Stomach (tissue), 19 donors: ENCODE measurements at places on chromosomes 4 and X. TPM values are rescaled to one million over a fixed set of nuclear protein-coding genes. Genes with fewer than 3 reads are reported as not detected.
A peak's percentile ranks its signal among the peaks of the same experiment; 100 is the strongest.

HTR2C gene
- not detected for total RNA-seq

GRCh38 chr4:40243386-40243948, 46.6 kb downstream of the RHOH start:
- DNase-seq = no peak

DNA sequence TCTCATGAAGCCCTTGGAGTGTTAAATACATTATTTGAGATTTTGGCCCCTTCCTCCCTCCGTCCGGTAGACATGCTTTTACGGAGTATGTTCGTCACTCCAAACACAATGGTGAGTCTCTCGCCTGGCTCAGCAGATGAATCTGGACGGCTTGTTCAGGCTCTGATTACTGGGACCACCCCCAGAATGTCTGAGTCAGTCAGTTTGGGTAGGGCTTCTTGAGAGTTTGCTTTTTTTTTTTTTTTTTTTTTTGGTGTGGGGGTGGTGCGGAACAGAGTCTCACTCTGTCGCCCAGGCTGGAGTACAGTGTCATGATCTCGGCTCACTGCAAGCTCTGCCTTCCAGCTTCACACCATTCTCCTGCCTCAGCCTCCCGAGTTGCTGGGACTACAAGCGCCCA, 62.4 kb upstream of the MSANTD1 start:
- DNase-seq = no peak

CCSER1 gene
- 28.1 TPM for total RNA-seq

PAGE4 gene
- not detected for total RNA-seq

DNA sequence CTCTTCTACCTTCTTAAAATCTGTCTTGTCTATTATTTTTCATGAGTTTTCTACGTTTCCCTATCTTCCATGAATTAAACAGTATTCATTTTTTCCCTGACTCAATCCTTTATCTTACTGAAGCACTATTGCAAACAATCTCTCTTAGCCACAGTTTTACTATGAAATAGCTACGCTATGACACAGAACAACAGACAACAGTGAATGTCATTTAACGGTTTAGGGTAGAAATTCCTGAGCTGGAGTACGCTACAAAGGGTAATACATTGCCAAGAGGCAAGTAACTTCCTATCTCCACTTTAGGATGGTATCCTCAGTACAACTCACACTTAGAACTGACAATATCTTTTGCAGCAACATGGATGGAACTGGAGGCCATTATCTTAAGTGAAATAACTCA, 552.6 kb downstream of the INPP4B start:
- no peak for DNase-seq

NALF2 gene
- total RNA-seq = not detected

- DNase-seq = no peak
Observed at GRCh38 chrX:10006086-10006485, 38.9 kb downstream of the CLDN34 start.

HSD17B13 gene
- total RNA-seq = not detected

DNA sequence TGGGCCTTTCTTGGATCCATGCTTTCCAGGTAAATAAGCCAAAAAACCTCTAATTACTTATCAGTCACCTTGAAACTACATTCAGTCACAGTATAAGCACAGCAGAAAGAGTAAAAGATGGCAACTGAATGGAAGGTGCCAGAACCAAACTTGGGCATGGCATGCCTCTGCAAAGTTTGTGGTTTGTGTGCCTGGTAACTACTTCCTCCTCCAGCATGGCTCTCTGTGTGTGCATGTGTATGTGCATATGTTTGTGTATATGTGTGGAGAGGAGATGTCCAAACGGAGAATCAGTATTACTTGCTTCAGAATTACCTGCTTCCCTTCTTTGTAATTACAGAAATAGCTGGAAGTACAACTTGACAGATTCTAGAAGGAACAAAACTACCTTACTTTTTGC, 67.5 kb downstream of the AGTR2 start:
- no peak for DNase-seq

FABP2 gene
- 14.3 TPM for total RNA-seq

DNA sequence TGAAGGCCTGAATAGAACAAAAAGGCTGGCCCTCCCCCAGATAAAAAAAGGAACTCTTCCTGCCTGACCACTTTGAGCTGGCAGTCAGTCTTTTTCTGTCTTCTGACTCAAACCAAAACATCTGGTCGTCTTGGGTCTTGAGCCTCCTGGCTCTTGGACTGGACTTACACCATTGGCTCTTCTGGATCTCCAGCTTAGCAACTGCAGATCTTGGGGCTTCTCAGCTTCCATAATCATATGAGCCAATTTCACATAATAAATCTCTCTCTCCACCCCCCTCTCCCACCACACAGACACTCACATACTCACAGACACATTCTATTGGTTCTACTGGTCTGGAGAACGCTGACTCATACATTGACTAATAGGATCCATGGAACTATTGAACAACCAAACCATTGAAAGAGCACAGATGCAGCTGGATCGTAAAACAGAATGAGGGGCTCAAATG, 15.6 kb upstream of the CWH43 start:
- no peak for DNase-seq

GRCh38 chr4:55442541-55442940, 46.8 kb downstream of the TMEM165 start:
- DNase-seq = no peak

VCX3A gene
- total RNA-seq = not detected

GRCh38 chr4:158161551-158162354, 11.1 kb downstream of the GASK1B start:
- peak; percentile 67 for DNase-seq

GRCh38 chr4:14434916-14435315, 567.4 kb upstream of the CPEB2 start:
- no peak for DNase-seq

GAGE13 gene
- not detected for total RNA-seq

RXFP1 gene
- total RNA-seq = not detected

- peak; percentile 36 for DNase-seq
Observed at GRCh38 chr4:145132511-145133098, 34.5 kb downstream of the ABCE1 start.

DNA sequence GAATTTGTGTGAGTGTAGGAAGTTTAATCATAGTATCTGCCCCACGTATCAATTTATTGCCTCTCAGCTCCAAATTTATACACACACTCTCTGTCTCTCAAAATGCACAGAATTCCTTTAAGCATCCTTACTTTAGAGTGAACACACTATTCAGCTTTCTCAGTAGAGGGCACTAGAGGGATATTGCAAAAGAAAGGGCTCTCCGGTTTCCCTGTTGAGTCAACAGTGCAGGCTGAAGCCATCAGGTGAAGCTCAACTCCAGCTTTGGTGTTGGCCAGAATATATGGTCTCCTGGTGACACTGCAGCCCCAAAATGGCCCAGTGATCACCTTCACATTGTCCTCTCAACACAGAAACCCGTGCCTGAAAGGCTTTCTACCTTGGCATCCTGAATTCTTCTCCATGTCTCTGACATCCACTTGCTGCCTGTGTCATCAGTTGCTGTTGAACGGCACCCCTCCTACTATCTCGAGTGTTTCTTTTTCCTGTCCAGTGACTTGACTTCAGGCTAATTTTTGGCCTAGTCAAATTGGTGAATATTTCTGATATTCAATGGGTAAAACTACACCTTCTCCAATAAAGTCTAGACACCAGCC, 670.5 kb downstream of the GABRG1 start:
- DNase-seq = no peak

DNA sequence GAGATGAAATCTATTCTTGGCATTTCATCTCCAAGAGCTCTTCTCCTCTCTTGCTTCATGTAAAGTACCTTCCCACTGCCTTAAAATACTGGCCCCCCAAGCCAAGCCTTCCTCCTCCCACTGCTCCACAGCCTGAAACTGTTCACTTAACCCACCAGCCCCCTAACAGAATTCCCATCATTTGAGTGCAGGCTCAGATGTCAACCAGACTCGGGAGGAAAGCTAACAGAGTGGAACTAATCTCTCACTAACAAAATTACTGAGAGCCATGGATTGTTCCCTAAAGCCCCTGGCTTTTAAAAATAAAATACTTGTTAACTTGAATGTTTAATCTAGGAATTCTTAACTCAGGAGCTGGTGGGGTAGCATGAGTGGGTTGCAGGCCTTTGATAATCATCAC, 7.1 kb upstream of the DCUN1D4 start:
- DNase-seq = no peak
